NCI-H748 treated with DMSO at 0.1 percent for 48 hours (cell line): ENCODE measurements at places on chromosomes 2 and 18.

DNA sequence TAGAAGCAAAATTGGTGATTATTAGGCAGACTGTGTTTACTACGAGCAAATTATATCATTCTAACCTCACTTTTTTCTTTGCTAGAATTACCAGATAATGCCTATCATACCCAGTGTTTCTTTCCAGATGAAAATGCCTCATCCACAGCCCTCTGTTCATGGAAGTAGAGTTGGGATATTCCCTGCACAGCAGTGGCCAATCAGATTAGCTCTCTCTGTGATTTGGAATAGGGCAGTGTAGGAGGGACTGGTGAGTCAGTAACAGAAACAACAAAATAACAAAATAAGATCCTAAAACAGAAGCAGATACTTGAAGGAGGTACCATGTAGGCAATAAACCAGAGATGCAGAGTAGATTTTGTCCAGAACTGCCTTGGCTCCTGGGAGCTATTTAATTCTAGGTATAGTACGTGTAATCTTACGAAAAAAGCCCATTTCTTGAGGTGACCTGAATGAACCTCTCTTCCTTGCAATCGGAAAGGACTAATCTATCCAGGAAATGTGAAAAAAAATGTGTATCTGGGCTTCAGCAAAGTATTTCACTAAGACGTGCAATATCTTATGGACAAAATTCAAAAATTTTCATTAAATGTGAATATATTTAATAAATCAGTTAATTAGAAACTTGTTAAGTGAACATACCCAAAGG lies 18.4 kb upstream of the TMEM17 start:
- no peak for DNase-seq

- DNase-seq = no peak
These were observed 38.9 kb downstream of the METAP1D start for GRCh38 chr2:172038604-172039003.

DNA sequence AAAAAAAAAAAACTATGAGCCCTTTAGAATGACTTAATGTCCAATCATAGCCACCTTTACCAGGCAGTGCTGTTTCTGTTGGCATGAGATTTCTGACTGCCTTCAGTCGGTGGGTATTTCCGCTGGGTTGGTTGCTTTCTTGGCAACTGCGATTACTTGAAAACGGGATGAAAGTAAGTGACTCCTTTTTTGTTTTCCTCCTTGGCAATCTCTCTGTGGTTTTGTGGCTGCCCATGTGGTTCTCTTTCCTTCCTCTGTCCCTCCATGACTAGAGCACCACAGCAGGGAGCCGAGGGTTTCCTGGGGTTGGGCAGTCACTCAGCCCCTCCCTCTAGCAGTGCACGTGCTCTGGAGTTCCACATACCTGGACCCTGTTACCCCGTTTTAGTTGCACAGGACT lies 112.1 kb downstream of the KLHL29 start:
- no peak for DNase-seq

DNA sequence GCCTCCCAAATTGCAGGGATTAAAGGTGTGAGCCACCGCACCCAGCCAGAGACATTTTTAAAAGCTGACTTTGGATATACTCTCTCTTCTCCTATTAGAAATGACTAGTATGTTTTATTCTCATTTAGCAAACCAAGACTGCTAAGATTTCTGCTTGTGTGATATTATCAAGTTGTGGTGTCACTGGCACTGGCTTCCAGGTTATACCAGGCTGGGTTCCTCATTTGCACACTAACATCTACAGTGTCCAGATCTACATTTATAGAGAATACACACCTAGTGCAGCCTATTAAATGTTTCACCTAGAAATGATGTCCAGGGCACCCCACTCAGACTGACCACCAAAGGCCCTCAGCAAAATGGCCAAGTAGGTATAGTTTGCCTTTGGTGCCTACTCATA lies 265.3 kb upstream of the STON1 start:
- no peak for DNase-seq

- no peak for DNase-seq
These were observed 233.4 kb downstream of the VAPA start for GRCh38 chr18:10147226-10147625.

DNA sequence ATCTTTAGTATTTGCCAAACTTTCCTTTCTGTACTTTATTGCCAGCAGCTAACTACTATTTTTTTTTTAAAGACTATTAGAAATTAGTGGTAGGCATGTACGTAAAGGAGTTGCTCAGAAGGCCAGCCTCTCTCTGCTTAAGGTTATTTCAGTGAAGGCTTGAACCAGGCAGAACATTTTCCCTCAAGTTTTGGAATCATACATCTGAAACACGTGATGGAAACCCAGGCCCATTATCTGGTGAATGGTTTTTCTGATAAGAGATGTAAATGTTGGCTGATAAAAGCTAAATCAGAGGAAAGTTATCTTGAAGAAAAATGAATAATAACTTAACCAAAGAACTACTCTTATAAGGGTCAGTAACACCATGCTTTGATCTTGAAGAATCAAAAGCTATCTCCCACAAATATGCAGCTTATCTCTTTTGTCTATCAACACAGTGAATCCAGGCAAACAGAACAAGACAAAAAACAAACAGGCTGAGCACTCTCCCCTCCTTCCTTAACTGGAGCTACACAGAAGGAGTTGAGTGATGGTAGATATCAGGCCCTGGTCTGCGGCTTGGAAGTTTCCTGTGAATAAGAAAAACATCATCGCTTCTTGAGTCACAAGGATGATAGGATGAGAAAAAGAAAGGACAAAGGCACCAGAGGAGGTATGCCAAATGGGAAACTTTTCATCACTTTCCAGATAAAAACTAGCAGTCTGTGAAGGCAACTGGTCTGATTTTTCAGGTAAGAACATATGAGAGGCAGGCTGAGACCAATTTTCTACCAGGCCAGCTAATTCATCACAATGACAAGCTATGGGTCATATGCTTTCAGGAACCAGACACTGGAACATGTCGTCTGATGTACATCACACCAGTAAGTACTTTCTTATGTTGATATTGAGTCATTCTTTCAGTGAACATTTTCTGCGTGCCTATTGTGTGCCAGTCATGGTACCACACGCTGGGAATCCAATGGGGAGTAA lies 88.4 kb upstream of the STK17B start:
- no peak for DNase-seq

GRCh38 chr2:75646090-75646582 lies 447 bp upstream of the MRPL19 start:
- DNase-seq = no peak

DNA sequence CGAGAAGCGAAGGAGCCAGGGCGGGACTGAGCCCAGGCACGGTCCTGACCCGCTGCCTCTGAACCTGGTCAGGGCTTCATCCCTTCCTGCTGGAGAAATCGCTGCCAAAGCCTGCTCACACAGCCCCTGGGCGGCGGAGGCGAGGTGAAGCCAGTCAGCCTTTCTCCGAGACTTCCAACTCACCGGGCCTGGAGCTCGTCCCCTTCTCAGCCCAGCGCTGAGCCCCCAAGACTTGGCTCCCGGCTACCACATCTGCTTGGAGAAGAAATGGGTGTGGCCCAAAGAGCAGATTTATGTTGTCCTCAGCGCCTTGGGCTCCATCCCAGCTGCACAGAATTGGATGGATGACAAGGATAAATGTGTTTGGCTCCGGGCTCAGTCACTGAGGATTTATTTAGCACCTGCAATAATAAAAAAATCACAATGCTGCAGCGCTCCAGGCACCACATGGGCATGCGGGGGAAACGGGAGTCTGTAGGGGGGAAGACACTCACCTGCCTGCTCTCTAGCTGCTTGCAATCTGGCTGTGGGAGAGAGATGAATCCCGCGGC lies 64.9 kb downstream of the ACTR2 start:
- no peak for DNase-seq

- no peak for DNase-seq
These were observed 30.4 kb downstream of the RBMS1 start for GRCh38 chr2:160463245-160463644.

DNA sequence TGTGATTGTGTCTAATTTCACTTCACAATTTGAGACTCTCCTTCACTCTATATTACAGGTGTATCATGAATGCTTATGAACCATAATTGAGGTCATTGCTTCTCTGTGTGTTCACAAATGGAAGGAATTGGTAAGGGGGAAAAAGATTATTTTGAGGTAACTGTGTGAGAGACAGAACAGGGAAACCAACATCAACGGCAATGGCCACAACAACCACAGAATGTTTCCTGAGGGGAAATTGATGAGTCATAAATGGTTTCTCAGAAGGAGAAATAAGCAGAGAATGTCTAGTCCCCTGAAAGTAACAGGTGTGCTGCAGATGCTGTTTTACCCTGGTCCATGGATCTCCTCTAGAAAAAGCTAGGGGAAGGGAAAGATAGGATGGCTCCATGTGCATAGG lies 361.2 kb upstream of the GALNT5 start:
- no peak for DNase-seq

DNA sequence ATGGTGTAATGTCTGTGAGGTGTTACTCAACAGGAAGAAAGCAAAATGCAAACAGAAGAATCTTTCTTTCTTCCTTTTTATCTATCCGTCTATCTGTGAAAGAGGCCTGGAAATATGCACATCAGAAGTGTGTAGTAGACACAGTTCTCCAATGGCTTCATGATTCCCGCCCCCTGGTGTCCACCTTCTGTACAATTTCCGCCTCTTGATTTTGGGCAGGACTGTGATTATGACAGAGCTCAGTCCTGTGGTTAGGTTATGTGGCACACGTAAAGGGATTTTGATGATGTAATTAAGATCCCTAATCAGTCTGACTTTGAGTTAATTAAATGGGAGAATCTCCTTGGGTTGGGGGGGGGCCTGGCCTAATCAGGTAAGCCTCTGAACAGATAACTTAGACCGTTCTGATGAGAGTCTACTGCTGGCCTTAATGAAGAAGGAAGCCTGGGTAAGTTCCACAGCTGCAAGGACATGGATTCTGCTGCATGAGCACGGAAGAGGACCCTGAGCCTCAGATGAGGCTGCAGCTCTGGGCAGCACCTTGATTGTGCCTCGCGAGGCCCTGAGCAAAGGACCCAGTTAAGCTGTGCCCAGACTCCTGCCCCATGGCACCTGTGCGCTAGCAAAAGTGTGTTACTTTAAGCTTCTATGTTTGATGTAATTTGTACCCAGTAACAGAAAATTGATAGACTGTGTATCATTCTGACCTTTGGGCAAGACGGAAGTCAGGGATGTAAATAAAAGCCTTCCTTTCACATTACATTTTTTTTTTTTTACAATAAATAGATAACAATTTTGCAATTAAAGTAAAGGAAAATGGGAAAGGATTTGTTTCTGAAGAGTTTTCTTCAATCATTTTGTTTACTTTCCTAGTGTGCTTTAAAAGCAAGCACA lies 11.3 kb upstream of the KCNF1 start:
- no peak for DNase-seq

DNA sequence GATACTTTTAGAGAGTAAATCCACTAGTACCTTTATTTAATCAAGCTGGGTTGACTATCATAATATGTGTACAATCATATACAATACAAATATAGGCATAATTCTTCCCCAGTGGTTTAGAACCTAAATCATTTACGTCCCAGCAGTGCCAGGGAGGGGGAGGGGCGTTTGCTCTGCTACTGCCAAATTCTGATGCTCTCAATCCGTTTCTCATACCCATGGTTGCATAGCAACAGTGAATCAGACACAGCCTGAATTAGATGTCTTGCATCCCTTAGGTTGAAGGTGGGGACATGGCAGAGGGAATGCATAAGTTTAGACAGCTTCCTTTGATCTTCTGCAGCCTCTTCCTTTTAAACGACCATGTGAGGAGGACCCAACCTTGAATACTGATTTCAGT lies 135.4 kb downstream of the ABCA12 start:
- no peak for DNase-seq

GRCh38 chr2:181140414-181140813 lies 160.0 kb downstream of the UBE2E3 start:
- DNase-seq = no peak

DNA sequence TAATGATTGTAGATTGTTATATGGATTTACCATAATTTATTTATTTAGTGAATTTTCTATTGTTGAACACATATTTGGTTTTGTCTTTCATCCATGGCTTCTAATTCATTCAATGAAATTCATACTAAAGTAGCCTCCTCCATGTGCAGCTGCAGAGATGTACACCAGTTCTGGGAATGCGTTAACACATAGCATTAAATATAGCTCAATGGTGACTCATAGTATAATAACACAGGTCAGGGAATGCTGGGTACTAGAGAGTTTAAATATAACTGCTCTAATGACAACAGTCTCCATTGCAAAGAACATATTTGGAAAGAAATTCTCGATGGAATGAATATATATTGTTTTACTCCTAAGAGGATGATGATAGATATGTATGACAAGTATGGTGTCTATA lies 1190.2 kb upstream of the NRXN1 start:
- DNase-seq = no peak

- no peak for DNase-seq
These were observed 4.9 kb upstream of the COL3A1 start for GRCh38 chr2:188969236-188969635.

- no peak for DNase-seq
These were observed 87.3 kb downstream of the ANTXR1 start for GRCh38 chr2:69100220-69100723.

GRCh38 chr18:59660786-59661743 lies 36.2 kb downstream of the CCBE1 start:
- no peak for DNase-seq

GRCh38 chr2:168851674-168852320 lies 38.4 kb downstream of the SPC25 start:
- DNase-seq = peak; percentile 37

DNA sequence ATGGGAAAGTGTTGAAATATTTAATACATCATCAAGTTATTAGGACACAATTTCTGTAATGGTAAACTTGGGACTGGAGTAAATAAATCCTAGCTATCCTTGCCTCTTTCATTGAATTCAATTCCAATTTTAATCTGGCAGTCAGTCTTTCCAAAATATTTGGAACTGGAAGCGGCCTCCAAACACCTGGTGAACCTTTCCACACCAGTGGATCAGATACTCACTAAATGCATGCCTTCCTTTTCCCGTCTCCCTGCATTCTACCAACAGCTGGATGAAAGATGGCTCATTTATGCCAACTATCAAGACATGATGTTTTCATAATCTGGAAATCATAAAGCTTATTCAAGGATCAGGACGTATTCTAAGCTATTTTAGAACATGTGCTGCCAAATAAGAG lies 488.2 kb upstream of the SPHKAP start:
- no peak for DNase-seq

DNA sequence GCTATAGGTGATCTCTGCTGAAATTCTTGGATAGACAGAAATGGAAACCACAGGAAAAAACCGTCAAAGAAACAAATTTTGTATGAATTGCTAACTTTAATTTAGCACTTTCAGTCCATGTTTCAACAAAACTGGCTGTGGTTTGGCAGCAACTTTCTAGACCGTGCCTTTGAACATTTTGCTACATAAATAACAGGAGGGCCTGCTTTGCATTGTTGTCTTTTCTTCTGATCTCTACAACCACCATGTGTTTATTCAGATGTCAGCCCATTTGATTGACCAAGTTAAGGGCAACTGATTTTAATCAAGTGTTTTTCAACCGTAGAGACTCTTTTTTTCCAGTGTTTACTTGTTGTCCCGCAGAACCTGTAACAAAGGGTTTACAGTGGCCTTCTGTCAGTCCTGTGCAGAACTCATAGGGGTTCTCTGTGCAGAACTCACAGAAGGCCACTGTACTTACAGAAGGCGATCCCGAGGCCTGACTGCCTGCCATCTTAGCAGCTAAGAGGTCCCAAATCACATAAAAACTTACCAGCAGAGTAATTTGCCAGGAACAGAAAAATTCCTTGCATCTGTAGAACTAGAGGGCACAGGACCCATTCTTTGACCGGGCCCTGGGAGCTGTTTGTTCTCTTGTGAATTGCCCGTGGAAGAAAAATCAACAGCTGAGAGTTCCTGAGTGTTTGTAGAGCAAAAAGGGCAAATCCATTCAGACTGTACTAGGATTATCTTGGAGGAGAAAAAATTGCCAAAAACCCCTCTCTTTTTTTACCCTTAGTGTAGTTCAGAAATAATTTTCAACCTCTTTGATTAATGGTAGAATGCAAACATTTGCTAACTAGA lies 120.6 kb downstream of the PRKRA start:
- DNase-seq = no peak
